ENCODE measurements at places on chromosomes 7 and 10.

DNA sequence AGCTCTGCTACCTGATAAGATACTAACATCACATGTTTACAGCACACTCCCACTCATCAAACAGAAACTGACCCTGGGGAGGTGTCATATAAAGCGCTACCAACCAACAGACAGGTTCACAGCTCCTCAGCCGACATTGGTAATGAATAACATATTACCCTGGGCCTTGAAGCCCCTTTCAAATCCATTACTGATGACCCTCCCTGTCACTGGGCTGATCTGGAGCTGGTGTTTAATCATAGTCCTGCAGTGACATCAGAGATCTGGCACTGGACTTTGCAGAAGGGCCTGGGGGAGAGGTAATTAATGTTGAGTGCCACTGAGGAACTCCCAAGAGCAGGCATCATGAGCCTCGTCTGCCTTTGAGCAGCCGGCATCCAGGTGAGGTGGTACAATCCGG is 306.5 kb upstream of the NFE2L3 start:
- no peak for DNase-seq

- peak; percentile 62 for DNase-seq
Observed at GRCh38 chr7:117212969-117213877, 109.6 kb downstream of the WNT2 start.

GRCh38 chr7:155763691-155764437 is 48.4 kb downstream of the SHH start:
- peak; percentile 64 for DNase-seq

- no peak for DNase-seq
Observed at GRCh38 chr10:4837551-4837950, 11.5 kb downstream of the AKR1E2 start.

DNA sequence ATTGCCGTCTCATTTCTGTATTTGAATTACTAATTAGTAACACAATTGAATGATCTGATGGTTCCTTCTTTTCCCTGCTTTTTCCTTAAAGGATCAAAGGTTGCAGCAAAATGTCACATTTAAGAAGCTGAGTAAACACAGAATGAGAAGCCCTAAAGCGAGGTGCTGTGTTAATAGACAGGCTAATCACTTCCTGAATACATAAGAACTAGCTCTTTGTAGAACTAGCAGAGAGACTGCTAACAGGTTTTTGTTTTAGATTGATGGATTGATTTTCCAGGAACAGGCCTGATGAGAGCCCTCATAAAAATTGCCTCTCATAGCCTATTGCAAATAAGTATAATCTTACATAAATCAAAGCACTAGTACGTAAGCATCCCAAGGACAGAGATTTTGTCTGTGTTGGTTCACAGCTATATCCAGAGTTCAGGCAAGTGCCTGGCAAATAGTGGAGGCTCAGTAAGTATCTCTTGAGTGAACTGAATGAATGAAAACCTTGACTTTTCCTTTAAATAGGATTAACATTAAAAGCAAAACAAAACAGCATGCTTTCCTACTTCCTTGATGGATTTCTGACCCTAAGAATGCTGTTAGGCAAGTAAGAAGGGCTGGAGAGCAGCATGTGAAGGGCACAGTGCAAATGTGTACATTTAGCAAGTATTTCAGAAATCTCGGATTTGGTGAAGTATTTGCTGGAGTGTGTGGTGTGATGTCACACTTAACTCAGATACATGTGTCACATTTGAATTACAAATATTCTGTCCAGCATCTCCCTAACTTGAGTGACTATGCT is 3.3 kb downstream of the TMEM229A start:
- DNase-seq = no peak
